Inflammatory macrophage (primary cell): ENCODE measurements at places on chromosomes 1 and 21.
A peak's percentile ranks its signal among the peaks of the same experiment; 100 is the strongest.

DNA sequence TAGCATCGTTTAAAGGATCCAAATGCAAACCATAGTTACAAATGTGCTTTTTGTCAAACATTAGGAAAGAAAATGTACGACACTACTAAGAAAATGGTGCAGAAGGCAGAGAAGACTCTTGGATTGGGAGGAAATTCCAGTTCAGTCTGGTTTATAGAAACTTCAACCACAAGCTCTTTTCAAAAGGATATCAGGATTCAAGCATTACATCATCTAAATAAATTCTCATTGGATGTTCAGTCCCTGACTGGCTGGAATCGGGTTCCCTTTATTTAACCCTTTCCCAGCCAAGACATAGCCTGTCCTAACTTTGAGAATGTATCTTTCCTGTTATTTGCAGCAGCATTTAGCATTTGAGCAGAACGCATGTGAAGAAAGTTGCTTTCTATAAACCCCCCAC is 184.6 kb downstream of the LMO4 start:
- no peak for DNase-seq

GRCh38 chr1:10556430-10557005 is 81.8 kb downstream of the PEX14 start:
- no peak for DNase-seq

DNA sequence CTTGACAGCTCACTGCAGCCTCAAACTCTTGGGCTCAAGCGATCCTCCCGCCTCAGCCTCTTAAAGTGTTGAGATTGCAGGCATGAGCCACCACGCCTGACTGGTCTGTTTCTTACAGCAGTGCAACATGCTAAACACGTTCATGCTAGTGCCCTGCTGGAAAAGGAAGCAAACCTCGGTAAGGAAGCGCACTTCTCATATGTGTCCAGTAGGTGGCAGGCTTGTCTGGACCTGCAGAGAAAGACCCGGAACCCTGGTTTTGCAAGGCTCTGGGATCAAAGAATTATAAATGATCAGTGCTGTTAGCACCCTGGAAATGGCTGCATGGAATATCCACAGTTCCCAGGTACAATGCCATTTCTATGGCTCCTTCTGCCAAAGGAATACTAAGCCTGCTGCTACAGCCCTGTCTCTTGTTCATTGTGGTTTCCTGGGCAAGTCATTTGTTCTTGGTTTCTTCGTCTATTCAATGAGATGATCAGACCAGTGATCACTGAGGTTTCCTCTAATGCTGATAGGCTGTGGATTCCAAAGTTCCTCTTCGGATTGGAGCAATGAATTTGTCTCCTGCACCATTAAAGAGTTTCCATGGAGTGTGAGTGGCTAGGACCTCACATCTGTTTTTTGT is 15.9 kb downstream of the RNU5D-1 start:
- peak; percentile 85 for DNase-seq

DNA sequence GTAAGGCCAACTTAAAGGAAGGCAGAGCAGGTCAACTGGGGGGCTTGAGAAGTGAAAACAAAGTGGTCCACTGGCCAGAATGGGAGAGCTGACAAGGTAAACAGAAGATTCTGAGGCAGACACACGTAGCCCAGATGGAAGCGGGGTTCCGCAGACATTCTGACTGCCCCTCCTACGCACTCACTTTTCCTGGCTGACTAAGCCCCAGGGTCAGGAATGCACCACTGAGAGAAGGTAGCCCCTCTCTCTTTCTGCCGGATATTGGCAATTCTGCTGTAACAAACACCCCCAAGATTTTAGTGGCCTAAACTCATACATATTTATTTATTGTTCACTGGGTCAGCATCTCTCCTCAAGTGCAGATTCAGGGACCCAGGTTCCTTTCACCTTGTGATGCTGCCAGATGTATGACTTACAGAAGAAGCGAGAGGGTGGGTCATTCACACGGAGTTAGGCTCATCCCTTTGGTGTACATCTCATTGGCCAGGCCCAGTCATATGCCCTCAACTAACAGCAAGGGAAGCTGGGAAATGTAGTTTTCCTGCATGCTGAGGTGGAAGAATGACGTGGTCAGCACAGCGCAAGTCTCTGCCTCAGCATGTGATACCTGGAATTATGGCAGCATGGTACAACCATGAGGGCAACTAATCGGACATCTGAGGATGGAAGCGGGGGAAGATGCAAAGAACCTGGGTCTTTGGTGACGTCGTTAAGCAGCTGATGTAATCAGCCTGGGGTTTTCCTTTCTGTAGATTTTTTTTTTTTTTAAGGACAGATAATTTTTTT is 43.4 kb upstream of the MRPS6 start:
- DNase-seq: peak; percentile 24
